ENCODE measurements at places on chromosomes 3 and 15.

GRCh38 chr3:62818347-62818746 is 56.9 kb downstream of the CADPS start:
- DNase-seq, result no peak

- no peak for DNase-seq
Observed at GRCh38 chr3:23949784-23950183, 4.7 kb downstream of the NR1D2 start.

GRCh38 chr3:143201045-143201444 is 81.5 kb downstream of the CHST2 start:
- no peak for DNase-seq

GRCh38 chr3:63351159-63352007 is 73.3 kb downstream of the SYNPR start:
- DNase-seq, result no peak

DNA sequence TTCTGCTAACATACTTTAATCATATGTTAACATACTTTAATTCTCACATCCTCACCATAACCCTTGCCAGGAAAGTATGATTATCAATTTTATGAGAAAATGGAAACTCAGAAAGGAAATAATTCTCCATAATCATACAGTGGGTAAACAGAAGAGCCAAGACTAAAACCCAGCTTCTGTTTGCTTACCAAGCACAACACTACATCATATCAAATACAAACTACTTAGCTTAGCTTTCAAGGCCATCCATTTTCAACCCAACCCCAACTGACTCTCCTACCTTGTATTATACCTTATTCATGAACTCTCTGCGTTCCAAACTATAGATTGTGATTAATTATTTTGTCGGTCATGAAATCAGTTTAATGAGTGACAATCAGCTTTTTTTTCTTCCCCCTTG is 9.0 kb downstream of the ZNF148 start:
- no peak for DNase-seq
